ENCODE measurements at places on chromosomes 5 and 9.

GRCh38 chr5:159849437-159850083, 66.7 kb upstream of the ADRA1B start:
- DNase-seq: no peak

GRCh38 chr5:145811834-145812625, 23.1 kb downstream of the PRELID2 start:
- DNase-seq: no peak

- DNase-seq: no peak
These were observed 9.1 kb downstream of the FAT2 start for GRCh38 chr5:151581812-151582583.

DNA sequence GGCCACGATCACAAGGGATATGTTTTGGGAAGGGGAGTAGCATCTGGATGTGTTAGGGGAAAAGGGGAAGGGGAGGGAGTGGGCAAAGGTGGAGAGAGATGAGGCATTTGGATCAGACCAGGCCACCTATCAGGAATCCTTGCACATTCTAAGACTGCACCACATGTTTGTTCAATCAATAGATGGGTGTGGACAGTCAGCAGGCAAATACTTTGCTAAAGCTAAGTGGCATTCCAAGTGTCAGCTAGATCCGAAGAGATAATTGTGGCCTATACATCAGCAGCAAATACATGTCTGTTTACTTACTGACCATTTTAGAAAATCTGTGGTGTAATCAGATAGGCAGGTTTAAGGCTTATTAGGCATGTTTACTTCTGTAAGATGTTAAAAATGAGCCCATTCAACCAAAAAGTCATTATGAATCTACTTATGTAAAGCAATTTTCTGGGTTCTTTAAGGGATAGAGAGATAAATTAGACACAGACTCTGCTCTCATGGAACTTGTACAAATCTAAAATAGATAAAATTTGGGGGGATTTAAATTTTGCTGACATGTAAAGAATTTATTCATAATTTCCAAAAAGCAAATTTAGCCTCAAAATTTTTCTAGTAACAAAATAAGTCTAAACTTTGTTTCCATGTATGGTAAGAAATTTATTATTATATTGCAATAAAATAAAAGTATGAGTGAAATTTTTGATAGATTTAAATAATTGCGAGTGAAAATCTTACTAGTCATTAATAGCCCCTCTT, 107.3 kb downstream of the SNCAIP start:
- no peak for DNase-seq

- DNase-seq: no peak
These were observed 1.4 kb downstream of the LRSAM1 start for GRCh38 chr9:127452691-127453090.

DNA sequence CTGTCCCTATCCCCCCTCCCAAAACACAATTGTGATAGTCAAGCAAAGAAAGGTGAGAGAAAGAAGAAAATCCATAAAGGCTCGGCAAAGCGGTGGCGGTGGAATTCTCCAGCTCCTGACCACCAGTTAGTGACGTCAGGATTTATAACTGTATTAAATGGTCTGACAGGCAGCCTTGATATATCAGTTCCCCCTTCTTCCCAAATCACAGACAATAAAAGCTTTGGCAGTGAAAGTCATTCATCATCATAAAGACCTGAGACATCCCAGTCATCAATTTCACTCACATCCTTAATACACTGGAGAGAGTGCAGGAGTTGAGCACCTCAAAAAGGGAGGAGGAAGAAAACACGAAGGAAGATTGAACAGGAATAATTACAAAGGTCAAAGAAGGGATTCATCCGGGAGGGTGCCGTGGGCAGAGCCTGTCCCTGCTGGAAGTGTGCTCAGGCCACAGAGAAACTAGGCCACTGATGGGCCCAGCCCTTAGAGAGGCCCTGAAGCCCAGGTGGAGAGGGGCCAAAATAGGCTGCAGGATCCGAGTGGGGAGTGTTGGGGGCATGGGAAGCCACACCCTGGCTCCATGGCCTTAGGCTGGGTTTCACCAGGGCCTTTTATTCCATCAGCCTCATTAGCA, 131.9 kb downstream of the PAX5 start:
- DNase-seq: no peak

DNA sequence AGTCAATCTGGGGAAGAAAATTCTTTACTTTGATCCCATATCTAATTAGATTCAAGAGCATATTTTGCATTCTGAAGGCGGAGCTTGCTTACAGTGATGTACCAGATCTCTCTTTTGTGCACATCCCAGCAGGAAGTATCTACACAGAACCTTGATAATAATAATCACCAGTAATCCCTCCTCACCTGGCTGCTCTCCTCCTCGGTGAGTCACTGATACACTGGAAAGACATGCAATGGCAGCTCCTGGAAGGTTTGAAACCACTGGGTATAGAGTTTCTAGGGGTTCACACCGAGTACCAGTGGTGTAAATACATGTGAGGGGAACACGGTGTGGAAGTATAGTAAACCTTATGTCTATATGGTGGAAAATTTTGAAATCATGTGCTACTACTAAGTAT, 205.5 kb upstream of the TARS1 start:
- DNase-seq: no peak

DNA sequence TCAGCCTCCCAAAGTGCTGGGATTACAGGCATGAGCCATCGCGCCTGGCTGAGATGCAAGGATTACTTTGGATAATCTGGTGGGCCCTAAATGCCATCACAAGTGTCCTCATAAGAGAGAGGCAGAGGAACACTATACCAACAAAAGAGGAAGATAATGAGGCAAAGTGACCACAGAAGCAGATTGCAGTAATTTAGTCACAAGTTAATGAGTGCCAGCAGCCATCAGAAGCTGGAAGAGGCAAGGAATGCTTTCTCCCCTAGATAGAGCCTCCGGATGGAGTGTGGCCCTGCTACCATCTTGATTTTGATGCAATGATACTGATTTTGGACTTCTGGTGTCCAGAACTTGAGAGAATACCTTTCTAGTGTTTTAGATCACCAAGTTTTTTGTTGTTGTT, 122.3 kb downstream of the SPATA31D1 start:
- no peak for DNase-seq

DNA sequence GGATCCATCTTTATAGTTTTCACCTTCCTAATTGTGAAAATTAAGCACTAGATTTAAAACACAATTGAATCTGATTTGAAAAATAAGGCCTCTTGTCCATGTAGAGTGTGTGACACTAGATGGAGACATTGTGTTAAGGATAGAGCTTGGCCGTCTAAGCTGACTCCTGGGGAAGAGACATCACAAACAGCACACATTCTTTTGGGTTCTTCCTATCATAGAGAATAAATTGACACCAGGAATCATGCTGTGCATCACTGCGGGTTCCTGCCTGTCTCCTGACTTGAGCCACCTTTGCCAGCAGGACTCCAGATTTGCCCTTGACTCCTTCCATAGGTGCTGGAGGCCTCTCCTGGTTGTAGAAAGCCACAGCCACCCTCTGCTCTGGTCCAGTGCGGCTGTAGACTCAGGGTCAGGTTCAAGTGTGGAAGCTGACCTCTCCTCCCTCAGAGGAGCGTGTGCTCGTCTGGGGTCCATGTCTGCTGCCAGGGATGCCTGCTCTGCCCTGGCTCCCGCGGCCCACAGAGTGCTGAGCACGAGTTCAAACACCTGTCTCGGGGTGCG, 11.2 kb downstream of the ROPN1L start:
- DNase-seq: no peak

GRCh38 chr9:101073122-101073521, 44.6 kb downstream of the PLPPR1 start:
- DNase-seq: no peak

GRCh38 chr5:42583322-42583721, 160.1 kb downstream of the GHR start:
- no peak for DNase-seq

GRCh38 chr9:133102190-133103021, 18.6 kb downstream of the RALGDS start:
- DNase-seq: no peak

GRCh38 chr9:127817881-127818434, 15.3 kb downstream of the FPGS start:
- DNase-seq: no peak

DNA sequence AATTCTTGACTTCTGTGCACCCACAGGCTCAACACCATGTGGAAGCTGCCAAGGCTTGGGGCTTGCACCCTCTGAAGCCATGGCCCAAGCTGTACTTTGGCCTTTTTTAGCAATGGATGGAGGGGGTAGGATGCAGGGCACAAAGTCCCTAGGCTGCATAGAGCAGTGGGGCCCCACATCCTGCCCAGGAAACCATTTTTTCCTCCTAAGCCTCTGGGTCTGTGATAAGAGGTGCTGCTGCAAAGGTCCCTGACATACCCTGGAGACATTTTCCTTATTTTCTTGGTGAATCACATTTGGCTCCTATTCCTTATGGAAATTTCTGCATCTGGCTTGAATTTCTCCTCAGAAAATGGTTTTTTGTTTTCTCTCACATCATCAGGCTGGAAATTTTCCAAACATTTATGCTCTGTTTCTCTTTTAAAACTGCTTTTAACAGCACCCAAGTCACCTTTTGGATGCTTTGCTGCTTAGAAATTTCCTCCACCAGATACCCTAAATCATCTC, 482.7 kb upstream of the TLE4 start:
- no peak for DNase-seq

DNA sequence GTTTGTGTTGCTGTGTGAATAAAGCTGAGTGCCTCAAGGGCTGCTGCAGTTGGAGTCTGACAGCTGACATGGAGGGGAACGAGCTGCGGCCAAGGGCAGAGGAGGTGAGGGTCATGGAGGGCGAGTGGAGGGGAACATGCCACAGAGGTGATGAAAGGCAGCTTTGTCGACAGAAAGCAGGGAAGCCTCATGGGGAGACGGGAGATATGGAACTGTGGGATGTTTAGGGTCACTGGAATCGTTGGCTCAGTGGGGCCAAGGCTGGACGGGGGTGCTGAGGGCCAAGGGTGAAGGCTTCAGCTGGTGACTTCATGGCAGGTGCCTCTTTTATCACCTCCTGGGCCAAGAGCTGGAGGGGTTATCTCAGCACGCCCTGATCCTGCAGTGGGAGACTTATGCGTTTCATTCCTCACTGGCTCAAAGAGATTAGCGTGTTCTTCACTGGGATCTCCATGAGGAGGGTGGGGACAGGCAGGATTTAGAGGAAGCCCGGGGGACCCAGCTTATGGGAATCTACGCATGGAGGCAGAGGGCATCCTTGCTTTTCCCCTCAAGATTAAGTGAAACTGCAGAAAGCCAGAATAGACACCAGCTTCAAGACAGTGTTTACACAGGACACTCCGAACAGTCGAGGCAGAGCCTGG, 42.2 kb downstream of the FAM240B start:
- no peak for DNase-seq

GRCh38 chr5:149188383-149188782, 47.1 kb downstream of the ABLIM3 start:
- DNase-seq: no peak

DNA sequence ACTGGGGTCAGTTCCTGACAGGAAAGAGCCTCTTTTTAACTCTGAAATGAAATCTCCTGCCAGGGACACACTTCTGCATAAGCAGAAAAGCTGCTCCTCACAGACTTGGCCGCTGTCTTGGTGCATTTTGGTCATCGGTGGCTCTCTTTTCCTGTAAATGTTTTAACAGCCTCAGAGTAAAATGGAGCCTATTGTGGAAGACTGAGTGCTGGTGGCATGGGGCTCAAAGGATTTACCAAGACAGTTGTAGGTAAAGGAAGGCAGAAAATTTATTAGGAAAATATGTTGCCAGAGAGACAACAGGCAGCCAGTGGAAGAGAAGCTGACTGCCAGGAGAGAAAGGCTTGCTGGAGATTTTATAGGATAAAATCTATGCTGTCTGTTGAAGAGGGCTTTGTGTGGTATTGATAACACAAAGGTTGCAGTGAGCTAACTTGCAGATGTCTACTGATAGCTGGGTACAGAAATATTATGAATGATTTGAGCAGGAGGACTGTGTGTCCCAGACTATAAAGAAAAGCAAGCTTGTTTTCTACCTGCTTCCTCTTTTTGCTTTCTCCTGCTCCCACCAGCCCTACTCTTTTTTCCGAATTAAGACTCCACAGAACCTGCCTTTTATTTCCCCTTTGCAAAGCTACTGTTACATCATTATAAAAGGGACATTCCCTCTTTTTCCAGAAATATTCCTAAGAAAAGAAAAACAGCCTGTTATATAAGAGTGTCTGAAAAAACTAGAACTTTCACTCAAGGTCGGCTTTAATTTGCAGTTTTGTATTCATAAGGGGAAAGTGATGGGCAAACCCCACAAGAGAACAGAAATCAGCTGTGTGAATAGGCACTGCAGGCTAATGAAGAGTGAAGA, 27.9 kb upstream of the IFNA14 start:
- no peak for DNase-seq

DNA sequence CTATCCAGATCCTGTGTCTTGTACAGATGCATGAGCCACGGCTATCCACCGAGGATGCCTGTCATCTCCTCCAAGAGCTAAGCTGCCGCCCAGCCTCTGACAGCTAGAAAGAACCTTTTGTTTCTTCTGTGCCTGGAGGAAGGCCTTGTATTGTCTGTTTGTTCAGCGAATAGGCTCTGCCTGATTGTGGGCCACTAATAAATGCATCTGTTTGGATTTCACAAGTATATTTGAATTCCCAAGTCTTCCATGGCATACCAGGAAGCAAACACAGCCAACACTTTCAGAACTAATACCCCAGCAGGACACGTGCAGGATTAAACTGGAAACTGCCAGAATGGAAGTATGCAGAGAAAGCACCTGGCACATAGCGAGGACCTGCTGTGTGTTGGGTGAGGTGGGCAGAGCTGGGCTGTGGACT, 92.7 kb upstream of the NEURL1B start:
- DNase-seq: no peak

GRCh38 chr5:91381239-91381773, 1.8 kb downstream of the ARRDC3 start:
- no peak for DNase-seq

GRCh38 chr5:14925326-14925725, 53.7 kb upstream of the ANKH start:
- DNase-seq: no peak

DNA sequence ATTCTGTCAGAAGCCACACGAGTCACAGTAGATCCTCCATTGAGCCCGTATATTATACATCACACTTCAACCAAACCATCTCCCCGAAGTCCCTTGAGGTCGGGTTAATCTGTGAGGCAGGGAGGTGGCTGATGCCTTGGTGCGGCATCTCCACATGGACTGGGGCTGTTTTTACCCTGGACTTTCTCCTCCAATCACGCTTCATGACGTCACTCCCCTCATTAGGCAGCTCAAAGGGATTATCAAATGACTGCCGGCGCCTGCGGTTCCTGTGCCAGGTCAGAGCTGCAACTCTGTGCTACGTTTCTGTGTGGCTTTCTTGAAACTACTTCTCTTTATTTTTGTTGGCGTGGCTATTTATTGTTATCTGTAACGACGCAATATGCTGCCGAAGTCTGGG, 53.7 kb downstream of the TMOD1 start:
- no peak for DNase-seq
